ENCODE measurements at places on chromosomes 1 and 21.

DNA sequence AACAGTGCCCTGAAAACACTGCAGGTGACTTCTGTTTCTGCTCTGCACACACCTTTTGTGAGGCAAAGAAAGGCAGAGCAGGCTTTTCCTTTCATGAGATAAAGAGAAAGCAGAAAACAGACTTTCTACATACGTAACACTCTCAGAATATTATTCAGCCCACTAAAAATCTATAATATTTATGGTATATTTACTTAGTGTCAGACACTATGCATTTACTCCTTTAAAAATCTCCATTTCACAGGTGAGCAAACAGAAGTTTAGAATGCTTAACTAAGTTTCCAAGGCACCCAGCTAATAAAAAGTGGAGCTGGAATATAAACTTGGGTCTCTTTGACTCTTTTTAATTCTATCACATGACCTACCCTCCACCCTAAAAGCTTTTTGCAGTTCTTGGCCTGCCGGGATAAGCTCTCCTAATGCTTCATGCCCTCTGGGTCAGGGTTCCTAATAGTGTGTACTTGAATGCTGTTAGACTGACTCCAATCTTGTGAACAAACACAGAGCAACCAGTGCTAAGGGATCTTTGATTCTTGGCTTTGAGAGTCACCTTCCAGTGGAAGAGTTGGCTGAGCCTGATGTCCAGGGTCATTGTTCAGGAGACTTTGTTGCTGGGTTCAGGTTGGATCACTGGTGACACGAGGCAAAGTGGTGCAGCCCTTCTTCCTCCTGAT lies 27.2 kb downstream of the PROK1 start:
- DNase-seq = no peak

GRCh38 chr1:218658269-218658668 lies 313.1 kb downstream of the TGFB2 start:
- no peak for DNase-seq

DNA sequence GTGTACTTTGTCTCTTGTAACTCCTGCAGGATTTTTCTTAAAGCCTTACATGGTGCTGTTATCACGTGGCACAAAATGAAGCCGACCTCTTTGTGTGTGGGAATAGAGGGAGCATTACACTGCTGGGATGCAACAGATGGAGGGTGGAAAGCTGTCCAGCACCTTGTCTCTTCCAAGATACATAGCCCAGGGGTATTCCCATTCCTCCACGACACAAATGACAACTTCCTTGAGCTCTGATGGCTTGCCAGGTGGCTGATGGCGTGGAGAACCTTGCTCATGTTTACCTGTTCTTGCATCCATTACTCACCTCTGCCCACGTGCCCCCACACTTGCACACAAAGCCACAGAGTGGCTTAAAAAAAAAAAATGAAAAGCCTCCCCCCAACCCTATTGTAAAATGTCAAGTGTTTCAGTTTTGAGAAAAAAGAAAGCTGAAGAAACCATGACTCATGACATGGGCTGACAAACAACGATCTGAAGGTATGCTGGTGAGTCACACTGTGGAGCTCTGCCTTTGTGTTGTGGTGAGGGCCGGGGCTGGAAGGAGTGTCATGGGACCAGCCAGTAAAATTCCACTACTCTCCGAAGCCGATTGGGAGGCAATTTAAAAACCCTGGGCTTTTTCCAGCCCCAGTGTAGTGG lies 32.0 kb upstream of the ATP5PO start:
- peak; percentile 93 for DNase-seq

GRCh38 chr1:24556414-24556795 lies 518 bp downstream of the NCMAP start:
- peak; percentile 58 for DNase-seq

All from activated effector memory CD4-positive, alpha-beta T cell treated with anti-CD3 and anti-CD28 coated beads, Interleukin-2, amount 50 U/mL, for 16 hours (primary cell).